HuH-7 (cell line): ENCODE measurements at places on chromosomes 1 and 21.

DNA sequence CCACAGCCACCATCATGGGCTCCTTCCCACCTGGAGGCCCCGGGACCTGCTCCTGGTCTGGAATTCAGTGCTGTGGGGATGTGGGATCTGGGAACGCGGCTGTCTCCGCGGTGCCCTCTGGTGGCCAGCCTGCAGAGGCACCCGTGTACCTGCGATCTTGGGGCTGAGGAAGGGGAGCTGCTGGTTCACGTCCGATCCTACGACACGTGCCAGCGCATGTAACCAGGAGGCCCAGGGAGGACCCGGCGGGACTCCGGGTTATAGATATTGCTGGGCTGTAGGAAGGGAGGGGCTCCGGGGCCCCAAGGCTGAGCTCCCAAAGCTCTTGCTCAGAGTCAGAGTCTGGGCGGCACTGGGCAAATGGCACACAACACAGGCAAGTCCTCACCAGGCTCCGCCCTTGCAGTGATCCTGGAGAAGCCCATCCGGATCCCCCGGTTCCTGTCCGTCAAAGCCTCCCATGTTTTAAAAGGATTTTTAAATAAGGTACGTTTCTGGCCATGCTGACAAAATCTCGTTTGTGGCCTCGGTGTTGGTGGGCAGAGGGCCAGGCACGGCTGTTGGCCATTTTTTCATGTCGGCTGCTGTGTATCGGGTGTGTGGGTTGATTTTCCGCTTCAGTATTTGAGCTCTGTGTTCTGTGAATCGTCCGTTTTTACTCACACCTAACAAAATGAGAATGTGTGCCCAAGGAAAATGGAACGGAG lies 20.1 kb downstream of the FAAP20 start:
- peak; percentile 99 for DNase-seq

- no peak for DNase-seq
These were observed 38.2 kb upstream of the USH2A start for GRCh38 chr1:216461466-216461865.

GRCh38 chr1:61053712-61054600 lies 28.4 kb upstream of the NFIA start:
- peak; percentile 63 for DNase-seq

DNA sequence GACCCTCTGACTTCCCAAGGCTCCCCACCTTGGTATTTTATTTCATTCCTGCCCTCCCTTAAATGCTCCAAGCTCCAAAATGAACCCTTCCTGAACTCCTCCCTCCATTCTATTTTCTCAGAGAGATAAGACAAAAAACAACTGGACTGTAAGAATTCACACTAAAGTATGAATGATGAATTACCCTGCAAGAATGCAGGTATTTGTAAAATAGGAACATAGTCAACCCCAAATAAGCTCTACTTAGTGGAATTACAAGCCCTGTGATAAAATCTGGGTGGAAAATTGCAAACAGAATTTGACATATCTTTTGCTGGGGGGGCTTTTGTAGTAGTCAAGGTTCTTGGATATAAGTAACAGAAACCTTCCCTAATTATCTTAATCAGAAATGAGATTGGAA lies 67.8 kb upstream of the GJA8 start:
- DNase-seq = no peak

DNA sequence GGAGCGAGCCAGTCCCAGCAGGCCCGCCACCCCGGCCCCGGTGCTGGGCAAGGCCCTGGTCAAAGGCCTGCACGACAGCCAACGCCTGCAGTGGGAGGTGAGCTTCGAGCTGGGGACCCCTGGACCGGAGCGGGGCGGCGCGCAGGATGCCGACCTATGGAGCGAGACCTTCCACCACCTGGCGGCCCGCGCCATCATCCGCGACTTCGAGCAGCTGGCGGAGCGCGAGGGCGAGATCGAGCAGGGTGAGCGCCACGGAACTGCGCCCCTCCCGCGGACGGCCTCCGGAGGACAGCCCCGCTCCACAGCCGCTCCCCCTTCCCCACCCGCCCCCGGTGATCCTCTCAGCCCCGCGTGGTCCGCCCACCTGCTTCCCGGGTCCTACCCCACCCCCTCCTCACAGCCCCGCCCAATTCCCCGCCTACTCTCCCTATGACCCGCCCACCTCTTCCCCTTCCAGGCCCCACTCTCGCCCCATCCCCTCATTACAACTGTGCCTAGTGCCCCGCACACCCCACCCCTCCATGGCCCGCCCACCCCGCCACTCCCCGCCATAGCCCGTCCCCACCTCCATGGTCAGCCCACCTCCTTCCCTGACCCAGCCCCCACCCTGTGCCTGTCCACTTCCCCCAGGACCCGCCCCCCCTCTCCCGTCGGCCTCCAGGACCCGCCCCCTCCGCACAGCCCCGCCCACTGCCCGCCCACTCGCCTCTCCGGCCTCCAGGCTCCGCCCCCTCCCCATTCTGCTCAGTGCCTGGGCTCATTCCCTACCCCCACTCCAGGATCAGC lies 52.7 kb downstream of the VWA5B1 start:
- DNase-seq = no peak

DNA sequence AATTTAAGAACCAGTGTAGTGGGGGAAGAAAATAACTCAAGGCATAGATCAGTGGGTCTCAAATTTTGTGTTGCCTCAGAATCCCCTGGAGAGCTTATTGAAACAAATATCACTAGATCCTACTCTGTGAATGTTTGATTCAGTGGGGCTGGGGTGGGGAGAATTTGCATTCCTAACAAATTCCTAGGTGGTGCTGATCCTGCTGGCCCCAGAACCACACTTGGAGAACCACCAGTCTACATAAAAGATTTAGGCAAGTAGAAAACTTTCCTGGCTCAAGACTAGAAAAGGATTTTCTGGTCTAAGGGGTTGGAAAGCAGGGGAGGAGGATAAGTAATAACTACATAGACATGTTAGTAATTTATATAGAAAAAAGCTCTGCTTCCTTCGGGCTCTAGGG lies 34.1 kb upstream of the C1orf21 start:
- DNase-seq = no peak

DNA sequence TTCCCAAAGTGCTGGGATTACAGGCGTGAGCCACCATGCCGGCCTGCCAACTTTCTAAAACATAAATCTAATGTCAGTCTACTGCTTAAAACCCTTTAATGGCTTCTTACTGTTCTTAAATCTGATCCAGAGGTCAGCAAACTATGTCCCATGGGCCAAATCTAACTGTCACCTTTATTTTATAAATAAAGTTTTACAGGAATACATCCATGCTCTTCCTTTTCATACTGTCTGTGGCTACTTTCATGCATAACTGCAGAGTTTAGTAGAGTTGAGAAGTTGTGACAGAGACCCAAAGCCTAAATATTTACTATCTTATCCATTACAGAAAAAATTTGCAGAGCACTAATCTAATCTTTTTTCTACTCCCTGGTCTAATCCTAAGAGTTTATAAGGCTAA lies 3.8 kb downstream of the ERI3 start:
- no peak for DNase-seq

DNA sequence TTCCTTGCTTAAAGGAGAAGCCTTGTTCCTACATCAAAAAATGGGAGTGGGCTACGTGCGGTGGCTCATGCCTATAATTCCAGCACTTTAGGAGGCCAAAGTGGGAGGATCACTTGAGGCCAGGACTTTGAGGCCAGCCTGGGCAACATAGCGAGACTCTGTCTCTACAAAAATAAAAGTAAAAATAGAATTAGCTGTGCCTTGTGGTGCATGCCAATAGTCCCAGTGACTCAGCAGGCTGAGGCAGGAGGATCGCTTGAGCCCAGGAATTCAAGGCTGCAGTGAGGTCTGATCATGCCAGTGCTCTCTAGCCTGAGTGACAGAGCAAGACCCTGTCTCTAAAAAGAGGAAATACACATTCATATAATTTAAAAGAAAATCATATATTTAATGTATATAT lies 127.1 kb downstream of the C1orf21 start:
- no peak for DNase-seq

- DNase-seq = no peak
These were observed 2.7 kb downstream of the SLAMF7 start for GRCh38 chr1:160741612-160742348.

DNA sequence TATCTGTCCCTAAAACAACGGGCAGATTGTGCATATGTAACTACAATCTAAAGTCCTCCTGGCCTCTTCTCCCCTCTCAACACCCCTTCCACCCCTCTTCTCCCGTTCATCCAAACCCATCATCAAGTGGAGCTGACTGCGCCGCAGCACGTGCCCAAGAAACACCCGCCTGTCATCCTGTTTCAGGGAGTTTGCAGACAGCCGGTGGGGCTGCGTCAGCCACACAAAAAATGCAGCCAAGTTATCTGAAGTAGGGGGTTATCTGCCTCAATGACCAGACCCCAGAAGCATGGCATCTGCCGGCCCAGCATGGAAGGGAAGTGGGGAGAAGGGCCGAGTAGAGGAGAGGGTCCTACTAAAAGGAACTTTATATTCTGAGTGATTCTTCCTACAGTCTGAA lies 49.0 kb downstream of the GPR161 start:
- DNase-seq = no peak

DNA sequence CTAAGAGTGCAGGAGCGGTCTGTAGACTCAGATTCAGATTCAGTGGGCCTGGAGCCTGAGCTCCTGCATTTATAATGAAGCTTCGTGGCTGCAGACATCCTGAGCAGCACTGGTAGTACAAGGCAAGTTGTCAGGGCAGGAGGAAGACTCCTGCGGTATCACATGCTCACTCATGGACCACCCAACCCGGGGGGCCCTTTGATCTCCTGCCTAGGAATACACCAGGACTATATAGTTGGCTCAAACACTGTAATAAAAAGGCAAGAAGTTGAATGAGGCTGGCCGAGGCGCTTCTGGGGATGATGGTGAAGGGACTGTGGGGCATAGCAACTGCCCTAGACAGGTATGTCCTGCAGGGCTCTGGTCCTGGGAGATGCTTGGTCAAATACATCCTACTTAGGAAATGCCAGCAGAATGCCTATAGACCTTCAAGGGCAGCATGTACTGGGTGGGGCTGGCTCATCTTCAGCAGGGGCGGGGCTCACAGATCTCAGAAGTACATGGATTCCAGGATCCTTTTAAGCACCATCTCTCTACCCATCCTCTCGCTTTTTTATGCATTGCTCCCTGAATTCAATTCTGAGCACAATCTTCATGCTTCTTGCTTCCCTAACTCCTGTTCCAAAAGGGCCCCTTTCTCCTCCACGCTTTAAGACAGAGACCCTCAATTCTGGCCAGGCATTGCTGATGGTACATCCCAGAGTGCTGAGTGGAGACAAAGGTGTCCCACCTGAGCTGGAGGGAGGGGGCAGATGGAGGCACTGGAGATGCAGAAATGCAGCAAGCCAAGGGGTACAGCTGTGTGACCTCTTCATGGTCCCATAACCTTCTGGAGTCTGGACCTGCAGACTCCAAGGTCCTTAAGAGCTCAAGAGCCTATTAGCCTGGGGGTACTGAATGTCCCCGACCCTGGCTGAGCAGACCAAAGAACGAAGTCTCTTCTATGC lies 2.1 kb upstream of the RAP1GAP start:
- DNase-seq = no peak

- no peak for DNase-seq
These were observed 60.0 kb upstream of the GRIK3 start for GRCh38 chr1:37094302-37094701.

DNA sequence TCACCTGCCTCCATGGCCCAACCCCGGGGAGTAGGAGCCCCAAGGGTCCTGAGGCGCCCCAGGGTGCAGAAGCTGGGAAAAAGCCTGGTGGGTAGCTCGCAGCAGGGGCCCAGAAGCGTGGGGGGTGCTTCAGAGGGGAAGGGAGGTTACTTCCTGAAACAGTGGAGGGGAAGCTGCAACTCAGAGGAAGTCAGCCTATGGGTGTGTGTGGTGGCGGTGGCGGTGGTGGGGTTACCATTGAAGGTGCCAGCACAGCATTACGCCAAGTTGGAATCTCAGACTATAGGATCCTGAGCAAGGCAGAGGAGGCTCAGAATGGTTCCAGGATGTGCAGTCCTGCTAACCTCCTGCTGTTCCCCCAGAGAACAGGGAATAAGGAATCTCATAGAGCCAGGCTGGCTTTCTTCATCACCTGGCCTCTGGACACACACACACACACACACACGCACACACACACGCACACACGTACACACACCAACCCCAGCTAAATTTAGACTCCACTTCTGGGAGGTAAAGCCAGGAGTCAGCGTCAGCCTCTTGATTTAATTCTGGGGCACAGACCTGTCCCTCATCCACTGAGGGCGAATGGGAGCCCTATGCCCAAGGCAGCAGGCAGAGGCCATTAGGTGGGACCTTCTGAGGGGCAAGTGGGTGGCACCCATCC lies 1.3 kb downstream of the DENND4B start:
- no peak for DNase-seq
